ENCODE measurements at places on chromosomes 6 and 20.

DNA sequence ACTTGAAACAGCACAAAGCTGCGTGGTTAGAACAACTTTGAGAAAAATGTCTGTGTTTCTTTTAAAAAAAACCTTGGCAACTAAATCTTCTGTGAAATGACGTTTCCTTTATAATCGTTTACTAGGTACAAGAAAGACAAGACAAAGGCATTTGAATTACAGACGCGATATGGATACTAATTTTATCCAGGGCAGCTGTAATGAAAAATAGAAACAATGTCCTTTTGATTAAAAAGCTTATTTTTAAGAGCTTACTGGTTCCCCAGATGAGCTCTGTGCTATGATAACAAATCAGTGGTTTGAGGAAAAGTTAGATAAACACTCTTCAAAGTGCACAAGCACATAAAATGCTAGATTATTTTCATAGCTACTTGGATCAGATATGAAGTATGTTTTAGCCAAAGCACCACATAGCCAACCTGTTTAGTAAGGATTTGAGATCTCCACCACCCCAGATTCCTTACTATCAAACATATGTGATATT, 1.6 kb upstream of the SYNCRIP start:
- no peak for DNase-seq

DNA sequence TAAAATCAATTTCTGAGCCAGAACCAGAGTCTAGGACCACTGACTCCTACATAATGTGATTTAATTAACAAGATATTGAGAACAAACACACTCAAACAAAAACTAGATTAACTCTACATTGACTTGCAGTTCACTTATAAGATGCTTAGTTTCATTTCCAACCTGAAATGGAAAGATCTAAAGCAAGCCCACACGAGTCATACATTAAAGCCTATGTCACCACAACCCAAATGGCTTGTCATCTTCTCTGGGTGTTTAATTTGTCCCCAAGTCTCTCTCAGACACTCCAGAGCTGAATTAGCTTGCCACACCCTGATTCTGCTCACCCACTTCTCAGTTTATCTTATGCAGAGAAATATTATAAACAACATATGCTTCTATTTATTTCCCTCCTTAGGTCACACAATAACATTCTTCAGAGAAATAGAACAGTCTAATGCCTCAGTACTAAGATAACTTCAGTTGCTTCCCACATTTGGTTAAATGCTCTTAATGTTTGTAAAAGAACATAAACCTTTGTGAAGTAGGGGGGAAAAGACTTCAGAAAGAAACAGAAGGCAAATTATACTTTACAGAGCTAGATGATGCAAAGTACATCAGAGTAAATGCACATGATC, 8.8 kb upstream of the FBXO30 start:
- no peak for DNase-seq

DNA sequence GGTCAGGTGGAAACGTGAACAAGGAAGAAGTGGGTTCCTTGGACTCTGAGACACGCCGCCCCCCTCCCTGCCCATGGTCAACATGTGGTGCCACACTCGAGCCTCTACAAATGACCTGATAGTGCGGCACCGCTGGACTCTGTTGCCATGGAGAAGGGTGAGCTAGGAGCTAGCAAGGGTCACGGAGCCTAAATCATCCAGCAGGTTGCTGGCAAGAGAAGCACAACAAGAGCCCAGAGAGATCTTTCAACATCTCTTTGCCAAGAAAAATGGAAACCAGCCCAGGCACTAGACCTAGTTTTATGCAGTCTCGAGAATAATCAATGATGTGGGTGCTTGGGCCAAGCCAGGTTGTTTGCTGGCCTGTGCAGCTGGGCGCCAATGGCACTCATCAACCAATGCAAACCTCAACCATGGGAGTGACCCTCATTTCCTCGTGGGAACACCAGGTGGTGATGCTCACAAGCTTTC, 69.5 kb downstream of the NOL4L start:
- no peak for DNase-seq

GRCh38 chr6:142240179-142240578, 61.6 kb upstream of the ADGRG6 start:
- DNase-seq: no peak

Data from stimulated activated CD8-positive, alpha-beta memory T cell treated with anti-CD3 and anti-CD28 coated beads, Interleukin-7, amount 100 ng/mL, for 4 hours (primary cell).